ENCODE measurements at places on chromosomes 1 and 21.

DNA sequence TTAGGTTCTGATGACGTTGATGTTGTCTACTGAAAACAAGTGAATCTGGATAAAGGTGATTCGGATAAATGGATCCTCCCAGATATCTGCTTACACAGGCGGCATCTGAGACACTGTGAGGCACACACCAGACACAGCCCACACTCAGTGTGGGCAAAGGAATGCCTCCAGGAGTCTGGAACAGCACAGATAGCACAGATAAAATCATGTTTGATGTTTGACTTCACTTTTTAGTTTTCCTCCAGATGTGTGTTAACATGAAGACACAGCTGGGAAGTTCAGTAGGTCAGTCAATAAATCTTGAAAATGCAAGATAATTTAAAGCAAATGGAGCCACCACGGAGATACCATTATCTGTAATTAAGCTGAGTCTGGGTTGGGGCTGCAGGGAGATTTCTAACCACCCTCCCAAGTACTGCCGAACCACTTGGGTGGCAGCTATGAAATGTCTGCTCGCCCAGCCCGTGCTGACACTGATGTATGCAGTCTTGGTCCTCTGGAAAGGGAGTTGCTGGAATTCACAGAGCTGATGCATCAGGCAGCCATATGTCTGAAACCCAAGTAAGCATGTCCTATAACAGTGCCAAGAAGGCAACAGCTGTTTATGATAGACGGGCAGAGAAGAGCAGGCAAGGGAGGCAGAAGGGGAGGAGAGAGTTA is 11.7 kb downstream of the CAPN9 start:
- DNase-seq = no peak

DNA sequence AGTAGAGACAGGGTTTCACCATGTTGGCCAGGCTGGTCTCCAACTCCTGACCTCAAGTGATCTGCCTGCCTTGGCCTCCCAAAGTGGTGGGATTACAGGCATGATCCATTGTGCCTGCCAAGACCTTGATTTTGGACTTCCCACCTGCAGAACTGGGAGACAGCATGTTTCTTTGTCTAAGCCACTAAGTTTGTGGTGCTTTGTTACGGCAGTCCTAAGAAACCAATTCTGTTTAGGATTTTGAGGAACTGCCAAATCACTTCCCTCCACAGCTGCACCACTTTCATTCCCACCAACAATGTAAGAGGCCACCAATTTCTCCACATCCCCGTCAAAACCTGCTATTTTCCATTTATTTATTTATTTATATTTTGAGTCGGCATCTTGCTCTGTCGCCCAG is 46.1 kb downstream of the CHAF1B start:
- DNase-seq = no peak

DNA sequence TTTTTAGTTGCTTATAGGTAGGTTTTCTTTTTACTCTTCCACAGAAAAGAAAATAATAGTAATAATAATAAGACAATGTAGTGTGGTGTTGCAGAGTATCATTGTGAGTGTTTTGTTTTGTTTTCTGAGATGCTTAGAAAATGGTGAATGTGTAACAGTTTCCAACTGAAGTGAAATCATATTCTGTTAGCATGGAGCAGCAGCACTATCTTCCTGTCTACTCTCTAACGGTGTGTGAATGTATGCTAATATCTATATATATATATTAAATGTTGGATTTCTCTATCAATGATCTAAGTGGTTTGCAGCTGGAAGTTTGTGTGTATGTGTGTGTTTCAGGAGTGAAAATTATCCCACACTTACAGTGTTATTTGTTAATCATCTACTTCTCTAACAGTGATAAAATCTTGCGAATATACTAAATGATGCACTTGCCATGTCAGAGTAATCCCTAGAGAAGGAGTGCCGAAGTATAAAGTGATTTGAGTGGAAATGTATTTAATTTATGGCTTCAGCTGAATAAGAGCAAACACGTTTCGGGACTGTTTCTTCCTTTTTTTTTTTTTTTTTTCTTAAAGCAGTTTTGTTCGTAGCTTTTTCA is 377 bp downstream of the SAMD13 start:
- no peak for DNase-seq

DNA sequence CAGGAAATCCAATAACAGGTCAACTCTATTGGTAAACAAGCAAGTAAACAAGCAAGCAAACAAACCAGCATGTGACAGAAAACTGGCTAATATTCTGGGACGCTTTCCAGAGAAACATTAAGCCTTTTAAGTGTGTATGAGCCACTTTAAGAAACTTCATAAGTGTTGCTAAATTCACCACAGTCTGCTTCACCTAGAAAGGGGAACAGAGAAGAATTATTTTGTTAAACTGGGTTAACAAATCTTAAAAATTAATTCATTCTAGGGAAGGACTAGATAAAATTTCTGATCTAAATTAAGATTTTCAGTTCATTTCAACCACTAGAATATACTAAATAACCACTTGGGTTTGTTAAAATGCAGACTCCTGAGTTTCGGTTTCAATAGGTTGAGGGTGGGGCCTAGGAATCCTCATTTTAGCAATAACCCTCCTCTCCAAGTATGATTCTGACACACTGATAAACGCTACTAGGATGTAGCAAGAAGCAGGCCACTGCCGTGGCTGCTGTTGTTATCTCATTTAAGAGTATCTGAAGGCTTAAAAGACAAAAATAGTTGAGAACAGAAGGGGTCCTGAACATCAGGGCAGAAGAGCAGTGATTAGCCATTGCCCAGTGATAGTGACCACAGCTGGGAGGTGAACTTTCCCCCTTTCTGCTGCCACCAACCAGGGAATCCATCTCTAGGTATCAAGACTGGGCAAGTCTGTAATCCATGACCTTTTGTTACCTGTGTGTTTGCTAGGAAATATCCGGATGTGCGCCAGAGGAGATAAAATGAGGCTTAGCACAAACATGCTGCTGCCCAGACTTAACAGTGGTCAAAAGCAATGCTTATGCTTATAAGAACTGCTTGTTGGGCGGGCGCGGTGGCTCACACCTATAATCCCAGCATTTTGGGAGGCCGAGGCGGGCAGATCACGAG is 11.2 kb downstream of the CREG1 start:
- DNase-seq = no peak

DNA sequence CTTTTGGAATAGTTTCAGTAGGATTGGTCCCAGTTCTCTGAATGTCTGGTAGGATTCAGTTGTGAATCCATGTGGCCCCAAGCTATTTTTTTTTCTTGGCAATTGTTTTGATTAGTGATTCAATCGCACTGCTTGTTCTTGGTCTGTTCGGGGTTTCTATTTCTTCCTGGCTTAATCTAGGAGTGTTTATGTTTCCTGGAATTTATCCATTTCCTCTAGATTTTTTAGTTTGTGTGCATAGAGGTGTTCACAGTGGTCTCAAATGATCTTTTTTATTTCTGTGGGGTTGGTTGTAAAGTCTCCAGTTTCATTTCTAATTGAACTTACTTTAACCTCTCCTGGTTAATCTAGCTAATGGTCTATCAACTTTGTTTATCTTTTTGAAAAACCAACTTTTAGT is 117.6 kb downstream of the NME7 start:
- no peak for DNase-seq

DNA sequence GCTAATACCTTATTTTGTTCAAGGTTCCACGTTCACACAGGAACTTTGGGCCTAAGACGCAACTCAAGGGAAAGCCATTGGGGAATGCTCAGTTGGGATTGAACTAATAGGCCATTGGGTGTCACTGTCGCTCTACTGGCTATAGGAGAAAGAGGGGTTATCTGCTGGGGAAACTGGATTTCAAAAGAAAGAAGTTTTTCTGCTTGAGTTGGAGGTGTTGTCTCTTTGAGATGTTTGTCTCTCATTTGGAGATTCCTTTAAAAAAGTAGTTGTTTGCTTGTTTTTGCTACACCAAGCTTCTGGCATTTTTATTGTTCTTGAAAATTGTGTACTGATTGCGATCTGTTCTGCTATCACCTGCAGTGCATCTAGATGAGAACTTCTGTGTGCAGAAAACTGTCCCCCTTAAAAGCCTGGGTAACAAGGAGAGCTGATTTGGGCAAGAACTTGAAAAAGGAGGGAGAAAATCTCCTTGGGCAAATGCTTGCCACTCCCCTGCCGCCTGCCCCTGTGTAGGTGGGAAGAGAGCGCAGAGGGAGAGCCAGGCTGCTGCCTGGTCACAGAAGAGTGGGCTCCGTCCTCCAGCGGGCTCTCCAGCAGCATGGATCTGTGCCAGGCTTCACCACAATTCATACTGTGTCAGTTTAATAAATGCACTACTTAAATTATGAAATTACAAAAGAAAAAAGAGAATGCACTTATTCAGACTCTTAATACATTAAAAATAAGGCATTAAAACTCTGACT is 39.9 kb downstream of the PEX14 start:
- no peak for DNase-seq

- no peak for DNase-seq
Observed at GRCh38 chr1:230879778-230880177, 11.5 kb upstream of the C1orf198 start.

GRCh38 chr21:23578027-23578426 is 2029.3 kb downstream of the MRPL39 start:
- DNase-seq = no peak

DNA sequence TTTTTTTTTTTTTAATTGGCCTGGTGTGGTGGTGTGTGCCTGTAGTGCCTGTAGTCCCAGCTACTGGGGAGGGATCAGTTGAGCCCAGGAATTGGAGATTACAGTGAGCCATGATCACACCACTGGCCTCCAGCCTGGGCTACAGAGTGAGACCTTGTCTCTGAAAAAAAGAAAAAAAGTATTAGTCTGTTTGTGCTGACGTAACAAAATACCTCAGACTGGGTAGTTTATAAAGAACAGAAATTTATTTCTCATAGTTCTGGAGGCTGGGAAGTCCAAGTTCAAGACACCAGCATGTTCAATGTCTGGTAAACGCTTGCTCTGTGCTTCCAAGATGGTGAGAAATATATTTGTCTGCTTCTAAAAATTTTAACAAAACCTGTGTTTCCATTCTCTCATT is 25.8 kb downstream of the TRAF5 start:
- no peak for DNase-seq

DNA sequence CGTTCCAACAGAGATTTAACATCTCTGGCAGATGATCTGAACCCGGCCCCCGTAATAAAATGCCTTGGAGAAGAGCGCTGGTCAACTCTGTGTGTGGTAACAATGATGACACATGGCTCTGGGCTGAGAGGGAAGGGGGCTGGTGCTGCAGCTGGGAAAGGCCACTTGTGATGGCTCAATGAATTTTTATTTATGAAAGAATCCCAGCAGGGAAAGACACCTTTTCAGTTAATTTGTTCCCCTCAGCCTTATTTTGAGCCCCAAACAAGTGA is 59.4 kb downstream of the SYT6 start:
- no peak for DNase-seq

- no peak for DNase-seq
Observed at GRCh38 chr21:36463991-36464390, 15.9 kb downstream of the CLDN14 start.

GRCh38 chr1:200062143-200062542 is 34.6 kb downstream of the NR5A2 start:
- DNase-seq = no peak

- no peak for DNase-seq
Observed at GRCh38 chr1:51776408-51776807, 102.1 kb downstream of the NRDC start.

DNA sequence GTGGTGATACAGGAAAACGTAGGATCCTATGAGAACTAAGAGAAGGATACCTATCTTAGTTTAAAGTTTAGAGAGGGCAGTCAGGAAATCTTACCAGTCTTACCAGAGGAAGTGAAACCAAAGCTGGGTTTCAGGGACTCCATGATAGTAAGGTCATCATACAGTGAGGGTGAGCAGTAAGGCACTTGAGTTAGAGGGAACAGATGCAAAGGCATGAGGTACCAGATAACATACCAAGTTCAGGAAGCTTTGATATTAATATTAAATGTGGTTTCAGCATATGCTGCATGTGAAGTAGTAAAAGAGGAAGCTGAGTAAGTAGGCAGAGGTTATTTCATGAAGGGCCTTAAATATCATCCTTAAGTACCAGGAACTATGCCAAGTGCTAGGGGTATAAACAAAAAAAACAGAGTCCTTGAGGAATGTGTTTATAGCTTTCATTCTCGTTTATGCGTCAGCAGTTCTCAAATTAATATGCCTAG is 16.9 kb downstream of the ATG4C start:
- no peak for DNase-seq

GRCh38 chr1:55662875-55663274 is 447.7 kb upstream of the USP24 start:
- no peak for DNase-seq

GRCh38 chr1:22231995-22232690 is 89.2 kb upstream of the WNT4 start:
- DNase-seq = no peak

DNA sequence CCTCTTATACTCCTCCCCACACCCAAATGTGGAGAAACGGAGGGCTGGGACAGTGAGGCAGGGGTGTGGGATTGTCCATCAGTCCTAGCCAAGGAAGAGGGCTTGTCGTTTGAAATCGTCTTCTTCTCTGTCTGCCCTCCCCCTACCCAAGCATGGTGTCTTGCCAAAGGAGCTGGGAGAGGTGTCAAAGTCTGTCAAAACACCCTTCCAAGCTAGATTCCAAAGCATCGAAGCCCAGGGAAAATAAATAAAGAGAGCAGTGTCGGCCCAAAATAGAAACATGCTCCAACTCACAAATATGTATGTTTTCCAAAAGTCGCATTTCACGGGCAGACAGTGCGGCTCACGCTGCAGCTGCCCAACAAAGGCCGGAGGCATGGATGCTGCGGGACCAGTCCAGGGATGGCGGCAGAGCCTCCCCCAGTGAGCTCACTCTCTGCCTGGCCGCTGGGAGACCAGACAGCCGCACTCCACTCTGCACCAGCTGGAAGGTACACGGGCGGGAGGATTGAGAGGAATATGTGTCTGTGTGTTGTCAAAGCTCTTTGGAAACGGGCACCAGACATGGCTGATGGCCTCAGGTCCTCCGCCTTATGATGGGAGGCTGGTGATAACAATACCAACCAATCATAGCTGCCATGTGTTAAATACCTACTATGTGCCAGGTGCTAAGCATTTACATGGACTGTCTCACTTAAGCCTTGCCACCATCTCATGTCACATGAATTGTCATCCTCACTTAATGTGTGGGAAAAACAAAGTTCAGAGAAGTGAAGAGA is 3.9 kb downstream of the DISP3 start:
- DNase-seq = no peak

GRCh38 chr1:15277447-15277838 is 30.4 kb downstream of the FHAD1 start:
- DNase-seq = no peak

- DNase-seq = no peak
Observed at GRCh38 chr1:207672522-207673130, 27.7 kb downstream of the CR1L start.

- DNase-seq = no peak
Observed at GRCh38 chr1:205597691-205598314, 34.0 kb downstream of the ELK4 start.

DNA sequence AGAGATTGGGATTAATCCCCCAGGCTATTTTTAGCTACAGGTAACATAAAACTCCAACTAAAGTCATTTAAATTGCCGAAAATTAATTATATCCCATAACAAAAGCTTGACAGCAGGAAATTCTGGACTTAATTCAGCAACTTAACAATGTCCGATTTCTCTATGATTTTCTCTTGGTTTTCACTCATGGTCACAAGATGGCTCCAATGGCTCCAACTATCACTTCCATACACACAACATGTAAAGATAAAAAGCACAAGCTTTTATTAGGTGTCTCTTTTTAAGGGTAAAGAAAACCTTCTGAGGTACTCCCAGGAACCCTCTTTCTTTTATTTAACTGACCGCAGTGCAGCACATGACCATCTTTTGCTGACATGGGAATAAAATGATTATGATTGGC is 363.5 kb upstream of the PTBP2 start:
- no peak for DNase-seq
